ENCODE measurements at places on chromosomes 16 and 17.
A peak's percentile ranks its signal among the peaks of the same experiment; 100 is the strongest.

- DNase-seq, result no peak
Measured at GRCh38 chr16:82625066-82625968, 1.5 kb upstream of the CDH13 start.

DNA sequence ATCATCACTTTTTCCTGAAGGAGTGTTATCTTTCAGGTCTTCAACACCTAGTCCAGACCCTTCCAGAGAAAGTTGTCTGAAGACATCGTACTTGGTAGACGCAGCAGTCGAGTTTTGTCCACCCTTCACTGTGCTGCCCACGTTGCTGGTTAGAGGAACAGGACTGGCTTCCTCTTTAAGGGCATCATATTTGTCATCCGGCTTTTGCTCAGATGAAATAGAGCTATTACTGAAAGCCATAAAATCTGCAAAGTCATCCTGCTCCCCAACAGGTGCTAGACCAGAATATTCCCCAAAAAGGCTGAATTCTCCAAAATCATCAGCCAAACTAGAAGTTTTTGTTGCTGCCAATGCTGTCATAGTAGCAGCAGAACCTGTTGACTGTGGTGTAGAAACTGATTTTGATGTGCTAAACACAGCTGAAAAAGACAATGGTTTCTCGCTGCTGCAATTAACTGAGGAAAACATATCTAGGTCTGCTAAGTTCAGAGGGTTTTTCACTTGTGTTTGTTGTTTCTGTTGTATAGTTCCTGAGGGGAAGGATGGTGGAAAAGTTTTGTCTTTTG, 55.7 kb downstream of the SYNRG start:
- DNase-seq, result no peak

DNA sequence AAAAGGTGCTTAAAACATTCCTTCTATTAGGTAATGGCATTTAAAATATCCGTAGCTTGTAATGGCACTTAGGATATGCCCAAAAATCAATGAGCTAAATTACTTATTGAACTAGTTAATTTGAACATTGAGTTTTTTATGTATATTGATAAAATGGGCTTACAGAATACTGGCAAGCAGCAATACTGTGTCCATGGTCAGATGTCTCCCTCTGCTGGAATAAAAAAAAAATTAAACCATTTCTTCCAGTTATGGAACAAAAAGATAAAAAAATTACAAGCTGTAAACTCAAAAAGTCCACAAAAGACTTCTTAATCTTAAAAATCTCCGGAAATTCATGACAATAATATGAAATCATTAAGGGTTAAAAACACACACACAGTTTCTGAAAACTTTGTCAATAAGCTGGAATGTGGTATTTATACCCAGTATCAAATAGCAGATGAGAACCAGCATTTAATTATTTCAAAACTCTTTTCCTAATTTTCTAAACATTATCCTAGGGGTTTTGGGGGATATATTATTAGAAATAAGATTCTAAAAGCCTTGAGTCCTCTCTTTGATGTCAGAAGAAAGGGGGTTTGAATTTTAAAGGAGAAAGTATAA, 21.5 kb upstream of the PSMD7 start:
- no peak for DNase-seq

DNA sequence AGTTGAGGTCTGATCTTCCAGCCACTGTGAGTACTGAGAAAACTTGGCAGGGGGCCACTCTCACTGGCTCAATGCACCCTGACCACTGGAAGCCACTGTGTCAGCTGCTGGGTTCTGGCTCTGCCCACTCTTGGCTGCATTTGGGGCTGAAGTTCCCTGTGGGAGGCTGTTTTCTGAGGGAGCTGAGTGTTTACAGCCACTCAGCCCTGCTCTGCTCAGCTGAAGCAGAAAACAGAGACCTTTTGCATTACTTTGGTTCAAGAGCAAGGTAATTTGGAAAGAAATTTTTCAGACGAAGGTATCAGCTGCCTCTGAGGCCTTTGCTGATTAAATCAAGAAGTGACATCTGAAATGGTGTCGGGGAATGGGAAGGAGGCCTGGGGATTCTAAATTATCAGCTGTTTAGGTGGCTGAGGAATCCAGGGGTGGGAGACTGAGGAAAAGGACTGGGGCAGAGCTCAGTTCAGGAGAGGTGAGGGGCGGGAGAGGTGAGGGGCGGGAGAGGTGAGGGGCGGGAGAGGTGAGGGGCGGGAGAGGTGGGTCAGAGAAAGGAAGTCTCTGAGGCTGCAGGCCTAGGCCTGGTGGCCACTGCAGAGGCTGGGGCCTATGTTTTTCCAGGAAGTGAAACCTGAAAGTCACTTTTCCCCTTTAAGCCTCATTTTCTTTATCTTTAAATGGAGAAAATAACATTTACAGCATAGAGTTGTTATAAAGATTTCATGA, at the start of gene ACSM5:
ACSM5 (plus strand) TSS at position 137 of the 723 bp plus-strand sequence. CDS start 1,951 bp downstream, outside the sequence.
- DNase-seq, result no peak

- DNase-seq, result no peak
Measured at GRCh38 chr17:49564638-49565037, 11.0 kb upstream of the NXPH3 start.

DNA sequence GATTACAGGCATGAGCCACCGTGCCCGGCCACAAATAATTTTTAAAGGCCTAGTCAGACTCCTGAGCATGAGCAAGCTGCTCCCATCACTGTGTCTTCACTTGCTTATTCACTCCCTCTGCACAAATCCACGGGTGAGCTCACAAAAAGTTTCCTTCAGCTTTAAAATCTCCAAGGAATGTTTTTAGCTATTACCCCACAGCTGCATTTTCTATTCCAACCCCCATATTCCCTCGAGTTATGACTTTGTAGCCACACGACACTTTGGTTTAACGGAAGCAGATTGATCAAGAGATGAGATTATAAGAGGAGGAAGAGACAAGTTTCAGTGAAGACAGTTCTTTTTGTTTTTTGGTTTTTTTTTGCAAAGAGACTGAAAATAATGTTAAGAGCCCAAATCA, 49.1 kb upstream of the SLC25A19 start:
- DNase-seq, result no peak

GRCh38 chr17:39177256-39177655, 11.3 kb upstream of the ARL5C start:
- DNase-seq, result no peak

- DNase-seq, result no peak
Measured at GRCh38 chr16:76943921-76944320, 247.1 kb upstream of the MON1B start.

DNA sequence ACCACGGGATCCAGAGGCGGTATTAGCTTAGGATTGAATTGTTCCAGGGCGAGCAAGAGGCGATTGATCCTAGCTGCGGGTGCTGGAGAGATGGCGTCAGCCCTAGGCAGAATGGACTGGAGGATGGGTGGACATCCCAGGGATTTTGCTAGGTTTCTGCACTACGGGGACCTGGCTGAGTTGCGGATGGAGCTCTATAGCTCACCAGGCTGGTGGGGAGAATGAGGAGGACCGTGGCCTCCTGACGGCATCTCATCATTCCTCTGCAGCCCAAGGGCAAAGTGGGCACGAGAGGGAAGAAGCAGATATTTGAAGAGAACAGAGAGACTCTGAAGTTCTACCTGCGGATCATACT, 614 bp downstream of the TMEM208 start:
- DNase-seq, result no peak

DNA sequence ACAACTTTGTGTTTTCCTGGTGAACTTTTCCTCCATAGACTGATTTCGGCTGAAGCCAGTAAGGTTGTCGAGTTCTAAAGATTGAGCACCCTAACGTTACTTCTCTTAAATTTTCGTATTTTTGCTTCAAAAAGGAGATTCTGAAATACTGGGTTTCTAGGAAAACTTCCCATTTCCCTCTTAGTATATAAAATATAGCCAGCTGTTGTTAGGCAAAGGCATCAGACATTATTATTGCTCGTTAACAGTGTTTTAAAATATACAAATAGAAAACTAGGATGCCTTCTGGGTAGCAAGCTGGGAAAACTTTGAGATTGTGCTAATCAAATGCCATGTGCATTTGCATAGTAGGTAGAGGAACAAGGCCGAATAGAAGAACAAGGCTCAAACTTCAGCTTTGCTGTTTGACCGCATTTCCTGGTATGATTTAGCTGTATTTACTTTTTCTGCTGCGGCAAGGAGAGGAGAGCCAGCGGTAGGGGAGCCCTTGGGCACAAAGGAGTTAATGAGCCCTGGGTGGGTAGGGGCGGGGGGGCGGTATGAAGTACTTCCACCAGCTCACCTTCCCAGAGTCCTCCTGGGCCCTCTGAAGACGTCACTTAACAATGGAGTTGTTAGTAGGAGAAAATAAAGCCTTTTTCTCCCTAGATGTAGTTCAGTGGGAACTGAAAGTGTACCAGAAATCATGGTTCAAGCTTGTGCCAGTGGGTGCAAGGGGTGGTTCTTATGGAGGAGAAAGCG, 151.9 kb downstream of the MSI2 start:
- DNase-seq, result peak; percentile 13

GRCh38 chr16:28924399-28924761, 658 bp downstream of the RABEP2 start:
- no peak for DNase-seq

- DNase-seq, result no peak
Measured at GRCh38 chr16:24130494-24131085, 125.5 kb upstream of the CACNG3 start.

GRCh38 chr17:12047681-12048376, 27.2 kb downstream of the MAP2K4 start:
- no peak for DNase-seq

GRCh38 chr16:15658556-15658955, 8.5 kb downstream of the NDE1 start:
- no peak for DNase-seq

GRCh38 chr17:82960419-82961271, 118.8 kb upstream of the METRNL start:
- DNase-seq, result no peak

GRCh38 chr17:15260376-15261257, 4.5 kb downstream of the PMP22 start:
- DNase-seq, result peak; percentile 61

DNA sequence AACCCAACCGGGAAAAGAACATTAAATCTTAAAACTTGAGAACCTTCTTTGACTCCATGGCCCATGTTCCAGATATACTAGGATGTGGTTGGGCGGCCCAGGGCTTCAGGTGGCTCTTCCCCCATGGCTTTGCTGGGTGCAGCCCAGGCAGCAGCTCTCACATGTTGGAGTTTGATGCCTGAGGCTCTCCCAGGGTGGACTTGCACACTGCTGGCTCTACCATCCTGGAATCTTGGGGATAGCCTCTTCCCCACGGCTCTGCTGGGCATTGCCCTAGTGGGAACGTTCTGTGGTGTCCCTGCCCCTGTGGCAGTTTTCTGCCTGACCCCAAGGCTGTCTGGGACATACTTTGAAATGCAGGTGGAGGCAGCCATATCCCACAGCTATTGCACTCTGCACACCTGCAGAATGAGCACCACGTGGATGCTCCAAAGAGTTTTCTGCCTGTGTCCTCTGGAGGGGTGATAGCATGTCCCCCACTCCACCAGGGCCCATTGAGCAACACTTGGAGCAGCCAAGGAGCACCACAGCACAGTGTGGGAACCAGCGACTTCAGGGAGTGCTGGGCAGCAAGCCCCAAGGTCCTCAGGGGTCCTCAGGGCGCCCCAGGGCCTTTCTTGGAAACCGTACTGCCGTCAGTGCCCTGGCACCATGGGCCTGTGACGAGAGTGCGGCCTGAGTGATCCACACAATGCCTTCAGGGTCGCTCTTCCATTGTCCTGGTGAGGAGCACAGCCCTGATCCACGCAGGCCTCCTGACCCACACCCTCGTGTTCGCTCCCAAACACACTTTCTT, 70.8 kb downstream of the GOSR1 start:
- DNase-seq, result no peak

DNA sequence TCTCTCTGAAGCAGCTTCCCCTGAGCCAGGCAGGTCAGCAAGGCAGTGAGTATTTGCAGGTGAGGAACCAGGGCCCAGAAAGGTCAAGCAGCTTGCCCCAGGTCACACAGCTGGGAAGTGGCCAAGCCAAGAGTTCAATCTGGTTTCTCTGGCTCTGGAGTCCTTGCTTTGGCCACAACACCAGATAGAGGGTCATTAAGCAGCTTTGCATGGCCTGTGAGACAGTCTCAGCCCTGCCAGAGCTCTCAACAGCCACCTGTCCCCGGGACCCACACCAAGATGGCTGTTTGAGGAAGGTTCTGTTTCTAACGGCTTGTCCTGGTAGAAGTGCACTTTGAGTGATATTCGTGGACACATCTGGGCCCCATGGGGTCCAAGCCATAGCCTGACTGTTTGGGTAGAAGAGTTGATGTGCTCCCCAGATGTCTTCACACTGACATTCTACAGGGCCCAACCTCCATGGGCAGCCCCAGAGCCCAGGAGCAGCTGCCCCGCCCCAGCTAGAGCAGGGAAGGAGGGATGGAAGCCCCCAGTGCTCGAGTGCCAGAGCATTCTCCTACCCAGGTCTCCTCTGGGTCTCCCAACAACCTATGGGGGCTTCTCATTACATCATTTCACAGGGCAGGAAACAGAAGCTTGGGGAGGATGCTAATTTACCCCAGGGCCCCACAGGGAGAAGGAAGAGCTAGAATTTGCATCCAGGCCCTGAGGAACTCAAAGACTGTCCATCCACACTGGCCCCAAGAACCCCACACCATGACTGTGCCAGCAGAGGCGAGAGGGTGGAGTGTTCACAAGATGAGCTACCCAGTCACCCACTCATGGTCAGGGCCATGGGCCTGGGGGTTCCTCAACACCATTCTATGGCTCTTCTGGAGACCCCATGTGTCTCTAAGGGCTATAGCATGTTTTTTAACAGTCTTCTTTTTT, 107.3 kb upstream of the CDH5 start:
- DNase-seq, result no peak

DNA sequence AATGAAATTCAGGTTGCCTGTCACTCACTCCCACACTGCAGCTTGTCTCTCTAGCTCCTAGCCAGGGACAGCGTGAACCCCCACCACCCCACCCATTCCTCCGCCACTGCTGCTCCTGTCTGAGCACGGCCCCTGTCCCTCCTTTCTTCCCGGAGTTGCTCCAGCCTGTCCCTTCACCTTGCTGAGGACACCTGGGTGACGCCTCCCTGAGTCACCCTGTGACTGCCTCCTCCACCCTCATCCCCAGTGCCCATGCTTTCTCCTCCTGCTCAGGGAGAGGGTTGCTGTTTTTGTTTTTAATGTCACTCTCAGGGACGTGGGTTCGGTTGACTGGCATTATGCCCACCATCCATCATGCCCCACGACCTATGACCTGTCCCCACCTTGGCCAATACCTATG, 25.8 kb upstream of the NAT9 start:
- DNase-seq, result no peak

DNA sequence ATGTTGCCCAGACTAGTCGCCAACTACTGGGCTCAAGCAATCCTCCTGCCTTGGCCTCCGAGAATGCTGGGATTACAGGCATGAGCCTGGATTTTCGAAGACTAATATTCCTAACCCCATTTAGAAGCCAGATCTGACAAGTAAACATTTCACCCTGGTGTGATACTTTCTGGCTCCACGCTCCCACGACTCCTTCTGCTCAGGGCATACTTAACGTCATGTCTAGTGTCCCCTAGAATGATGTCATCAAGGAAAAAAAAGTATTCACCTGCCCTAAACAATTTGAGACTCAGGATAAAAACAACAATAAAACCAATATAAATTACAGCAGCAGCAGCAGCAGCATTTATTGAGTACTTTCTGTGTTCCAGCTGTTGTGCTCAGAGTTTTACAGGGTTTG, 13.2 kb downstream of the ITGB3 start:
- no peak for DNase-seq
